ENCODE measurements at places on chromosomes 16 and 17.

DNA sequence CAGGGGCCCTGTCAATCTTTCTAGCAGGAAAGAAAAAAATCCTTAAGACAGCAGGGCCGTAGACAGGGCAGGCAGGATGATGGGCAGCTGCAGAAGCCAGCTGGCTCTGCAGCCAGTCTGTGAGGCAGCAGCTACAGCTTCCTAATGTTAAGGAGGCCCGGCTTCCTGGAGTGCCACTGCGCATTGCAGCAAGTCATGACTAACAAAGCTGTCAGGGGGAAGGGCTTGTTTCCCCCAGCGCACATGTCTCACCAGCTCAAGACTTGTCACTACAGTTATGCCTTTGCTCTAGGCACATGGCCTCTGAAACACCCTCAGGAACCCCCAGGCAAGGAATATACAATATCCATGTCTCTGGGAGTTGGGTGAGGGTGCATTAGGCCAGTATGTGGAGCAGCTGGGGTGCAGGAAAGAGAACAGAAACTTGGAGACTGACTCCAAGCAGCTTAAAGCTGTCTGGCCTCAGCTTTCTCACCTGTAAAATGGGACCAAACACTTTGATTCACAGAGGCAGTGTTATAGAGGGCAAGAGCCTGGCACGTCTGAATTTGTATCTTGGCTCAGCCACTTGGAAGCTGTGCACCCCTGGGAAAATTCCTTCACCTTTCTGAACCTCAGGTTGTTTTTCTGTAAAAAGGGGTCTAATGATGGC, 220.0 kb downstream of the HAPSTR1 start:
- DNase-seq: no peak

DNA sequence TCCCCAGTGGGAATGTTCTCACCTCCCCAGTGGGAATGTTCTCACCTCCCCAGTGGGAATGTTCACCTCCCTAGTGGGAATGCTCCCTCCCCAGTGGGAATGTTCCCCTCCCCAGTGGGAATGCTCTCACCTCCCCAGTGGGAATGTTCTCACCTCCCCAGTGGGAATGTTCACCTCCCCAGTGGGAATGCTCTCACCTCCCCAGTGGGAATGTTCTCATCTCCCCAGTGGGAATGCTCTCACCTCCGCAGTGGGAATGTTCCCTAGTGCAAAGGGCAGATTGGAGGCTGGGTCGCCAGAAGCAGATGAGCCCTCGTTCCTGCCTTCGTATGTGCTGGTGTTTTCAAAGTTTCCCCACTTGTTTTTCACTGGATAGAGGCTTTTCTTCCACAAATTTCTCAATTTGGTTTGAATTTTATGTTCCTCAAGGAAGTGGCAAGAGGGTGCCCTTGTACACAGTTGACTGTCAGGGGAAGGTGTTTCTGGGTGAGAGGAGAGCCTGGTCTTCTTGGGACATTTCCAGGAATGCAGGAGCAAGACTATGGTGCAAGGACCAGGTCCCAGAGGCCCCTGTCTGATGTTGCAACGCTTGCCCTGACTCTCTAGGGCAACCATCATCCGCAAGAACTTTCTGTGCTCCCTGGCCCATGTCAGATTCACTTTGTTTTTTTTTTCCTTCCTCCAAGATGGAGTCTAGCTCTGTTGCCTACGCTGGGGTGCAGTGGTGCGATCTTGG, 34.0 kb downstream of the TRARG1 start:
- no peak for DNase-seq

- no peak for DNase-seq
These were observed 42.9 kb downstream of the CPD start for GRCh38 chr17:30421592-30421991.

DNA sequence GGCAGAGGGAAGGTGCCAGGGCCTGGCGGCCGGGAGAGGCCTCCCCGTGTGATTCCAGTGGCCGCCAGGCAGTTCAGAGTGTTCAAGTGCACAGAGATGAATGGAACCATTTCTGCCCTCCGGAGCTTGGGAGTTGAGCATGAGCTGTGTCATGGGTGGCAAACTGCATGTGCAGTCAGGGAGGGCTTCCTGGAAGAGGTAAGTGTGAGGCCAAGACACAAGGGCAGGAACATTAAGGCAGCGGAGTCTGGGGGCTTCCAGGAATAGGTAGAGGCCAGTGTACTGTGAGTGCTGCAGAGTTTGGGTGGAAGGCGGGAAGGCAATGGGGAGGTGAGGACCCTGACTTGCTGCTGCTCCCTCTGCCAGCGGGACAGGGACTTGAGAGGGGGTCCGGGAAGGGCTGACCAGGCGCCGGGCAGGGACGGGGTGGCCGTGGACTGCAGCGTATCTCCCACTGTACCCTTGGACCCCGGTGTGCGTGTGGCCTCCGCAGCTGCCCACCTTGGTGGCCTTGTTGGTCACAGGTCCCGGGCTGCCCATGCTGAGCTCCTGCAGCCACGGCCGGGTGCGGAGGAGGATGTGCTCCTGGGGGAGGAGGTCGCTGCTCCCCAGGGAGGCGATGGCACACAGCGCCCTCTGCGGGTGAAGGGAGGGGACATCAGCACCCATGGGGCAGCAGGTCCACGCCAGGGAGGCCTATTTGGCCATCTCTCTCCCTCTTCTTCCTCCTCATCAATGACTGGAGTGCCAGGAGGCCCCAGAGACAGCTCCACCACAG, 7.5 kb upstream of the CEP131 start:
- DNase-seq: no peak

DNA sequence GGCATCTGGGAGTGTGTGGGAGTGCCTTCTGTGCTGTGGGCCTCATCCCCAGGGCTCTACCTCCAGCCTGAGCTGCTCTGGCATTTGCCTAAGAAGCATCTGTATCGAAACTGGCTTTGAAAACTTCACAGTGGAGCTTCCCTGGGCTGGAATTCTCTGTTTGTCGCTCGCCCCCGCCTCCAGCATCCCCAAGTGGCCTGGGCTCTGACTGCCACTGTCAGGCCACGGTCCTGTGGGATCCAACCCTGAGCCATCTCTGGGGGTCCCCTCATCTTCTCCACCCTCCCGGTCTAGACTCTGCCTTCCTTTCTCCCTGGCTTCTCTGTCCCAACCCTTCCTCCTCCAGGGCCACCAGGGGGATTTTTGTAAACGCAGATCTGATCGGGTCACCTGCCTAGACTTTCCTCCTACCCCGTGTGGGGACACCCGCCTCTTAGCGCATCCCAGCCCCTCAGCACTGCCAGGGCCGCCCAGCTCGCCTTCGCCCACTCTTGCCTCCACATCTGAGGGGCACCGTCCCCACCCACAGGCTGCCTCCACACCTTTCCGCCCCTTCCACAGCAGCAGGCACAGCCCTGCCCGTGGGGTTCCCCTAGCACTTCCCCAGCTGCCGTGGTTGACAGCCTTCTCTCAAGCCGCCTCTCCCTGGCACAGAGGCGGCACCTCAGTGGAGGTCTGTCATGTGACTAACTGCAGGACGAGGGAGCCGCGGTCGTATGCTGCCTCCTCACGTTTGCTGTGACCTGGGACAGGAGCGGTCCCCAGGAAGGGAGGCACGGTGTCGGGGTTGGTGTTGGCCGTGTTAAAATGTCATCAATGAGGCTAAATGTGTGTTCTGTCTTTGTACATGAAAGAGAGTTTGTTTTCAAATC, 12.0 kb downstream of the TBC1D24 start:
- DNase-seq: peak; percentile 54

- DNase-seq: no peak
These were observed 104.7 kb downstream of the PITPNC1 start for GRCh38 chr17:67481808-67482207.

GRCh38 chr16:24731722-24732419, 2.4 kb downstream of the TNRC6A start:
- DNase-seq: no peak

DNA sequence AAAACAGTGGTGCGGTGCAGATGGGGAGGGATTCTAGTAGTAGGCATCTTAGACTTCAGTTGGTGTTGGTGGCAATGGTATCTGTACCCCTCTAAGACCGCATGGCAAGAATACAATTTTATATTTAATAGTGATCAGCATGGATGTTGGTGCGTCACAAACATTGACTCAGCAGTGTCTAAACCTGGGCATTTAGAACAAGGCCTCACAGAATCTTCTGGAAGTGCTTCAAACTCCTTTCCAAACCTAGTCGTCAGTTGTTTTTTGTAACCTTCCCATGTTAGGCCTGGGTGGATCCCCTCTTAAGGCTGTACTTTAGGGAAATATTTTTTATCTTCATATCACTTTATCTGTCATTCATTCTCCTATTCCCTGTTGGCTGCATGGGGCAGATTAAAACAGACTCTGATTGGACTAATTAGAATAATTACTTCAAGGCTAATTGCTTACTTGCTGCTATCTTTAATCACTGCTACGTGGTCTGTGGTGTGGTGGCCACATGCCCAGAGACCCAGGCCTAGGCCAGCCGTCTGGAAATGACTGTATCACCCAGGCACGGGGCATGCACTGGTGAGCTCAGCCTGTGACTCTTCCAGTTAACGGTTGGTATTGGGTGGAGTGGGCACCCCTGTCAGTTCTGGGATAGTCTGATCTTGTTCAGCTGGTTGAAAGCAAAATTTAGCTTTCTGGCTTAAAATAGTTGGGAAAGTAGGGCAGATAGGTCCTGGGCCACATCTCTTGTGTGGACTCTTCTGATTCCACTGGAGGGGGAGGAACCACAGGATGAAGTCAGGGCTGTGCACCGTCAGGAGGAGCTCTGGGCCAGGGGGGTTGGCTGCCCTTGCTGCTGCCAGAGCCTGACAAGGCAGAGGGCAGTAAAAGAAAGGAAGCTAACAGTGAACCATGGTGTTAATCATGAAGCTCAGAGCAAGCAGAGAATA, 4.5 kb downstream of the ALKBH5 start:
- no peak for DNase-seq

- no peak for DNase-seq
These were observed 4.6 kb downstream of the TSPOAP1 start for GRCh38 chr17:58324056-58324408.

GRCh38 chr16:4101421-4102219, 14.6 kb downstream of the ADCY9 start:
- DNase-seq: no peak

DNA sequence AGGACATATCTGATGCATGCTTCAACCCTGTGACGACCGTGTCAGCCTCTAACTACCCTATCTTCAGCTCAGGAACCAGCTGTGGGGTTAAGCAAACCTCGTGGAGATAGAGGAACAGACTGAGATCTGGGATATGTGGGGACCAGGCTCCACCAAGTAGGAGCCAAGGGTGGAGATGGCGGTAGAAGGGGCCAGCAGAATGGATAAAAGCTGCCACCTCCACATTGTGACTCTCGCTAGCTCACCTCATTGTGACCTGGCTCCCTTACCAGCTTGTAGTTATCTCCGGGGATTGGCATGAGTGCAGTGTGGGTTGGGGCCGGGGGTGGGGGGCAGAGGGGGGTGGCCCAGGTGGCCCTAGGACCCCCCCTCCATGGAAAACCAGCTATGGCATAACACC, at the start of gene SPEM2:
Gene SPEM2, plus strand, starts transcription at position 301 of the 400 bp plus-strand sequence. Its CDS starts 73 bp downstream, at position 374.
- DNase-seq: no peak

DNA sequence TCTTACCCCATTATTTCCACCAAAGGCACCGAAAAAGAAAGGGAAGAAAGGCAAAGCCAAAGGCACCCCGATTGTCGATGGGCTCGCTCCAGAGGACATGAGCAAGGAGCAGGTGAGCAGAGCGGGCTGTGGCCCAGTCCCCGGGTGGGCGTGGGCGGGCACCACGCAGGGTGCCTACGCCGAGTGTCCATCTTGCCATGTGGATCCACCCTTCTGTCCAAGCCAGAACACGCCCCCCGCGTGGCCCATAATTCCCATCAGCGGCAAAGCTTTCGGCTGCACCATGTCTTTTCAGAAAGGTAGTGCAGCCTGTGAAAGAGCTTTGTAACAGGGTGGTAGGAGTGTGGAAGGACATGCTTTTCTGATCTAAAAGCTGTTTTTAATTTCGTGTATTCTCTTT, 8.4 kb upstream of the DBNDD1 start:
- DNase-seq: no peak
